ENCODE measurements at places on chromosomes 3 and 15.

DNA sequence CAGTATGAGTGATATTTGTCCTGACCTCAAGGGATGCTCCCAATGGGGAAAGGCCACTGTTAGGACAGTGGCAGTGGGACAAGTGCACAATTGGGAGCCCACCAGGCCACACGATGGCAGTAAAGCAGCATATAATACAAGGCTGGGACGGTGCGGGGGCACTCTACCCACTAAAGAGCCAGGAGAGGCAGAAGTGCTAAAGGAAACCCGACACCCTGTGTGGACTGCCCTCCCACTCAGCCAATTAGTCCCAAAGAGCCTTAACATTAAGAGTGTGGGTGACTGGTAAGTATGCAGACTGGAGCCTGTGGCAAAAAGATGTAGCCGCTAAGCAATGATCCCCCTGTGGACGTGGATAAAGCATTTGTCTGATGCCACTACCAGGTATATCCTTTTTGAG lies 8.2 kb upstream of the ZNF589 start:
- DNase-seq: peak; percentile 41

DNA sequence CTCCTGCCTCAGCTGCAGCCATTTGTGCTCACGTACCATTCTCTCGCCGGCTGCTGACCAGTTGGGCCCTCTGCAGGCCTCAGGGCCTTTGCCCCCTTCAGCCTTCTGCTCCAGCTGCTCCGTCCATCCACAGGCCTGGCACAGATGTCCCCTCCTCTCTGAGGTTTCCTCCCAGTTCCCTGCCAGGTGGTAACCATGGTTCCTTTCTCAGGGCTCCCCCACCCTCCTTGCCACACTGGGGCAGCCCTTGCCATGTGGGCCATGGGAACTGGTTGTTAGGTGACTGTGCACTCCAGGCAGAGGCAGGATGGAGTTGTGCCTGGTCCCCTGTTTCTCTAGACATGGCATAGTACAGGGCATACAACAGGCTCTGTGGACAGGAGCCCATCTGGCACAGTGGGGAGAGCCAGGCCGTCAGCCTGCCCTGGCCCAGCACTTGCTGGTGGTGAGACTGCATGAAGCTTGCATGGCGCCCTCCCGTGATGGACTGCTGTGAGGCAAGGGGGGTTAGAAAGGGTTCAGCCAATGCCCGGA lies 148.9 kb downstream of the DNAJB8 start:
- no peak for DNase-seq

DNA sequence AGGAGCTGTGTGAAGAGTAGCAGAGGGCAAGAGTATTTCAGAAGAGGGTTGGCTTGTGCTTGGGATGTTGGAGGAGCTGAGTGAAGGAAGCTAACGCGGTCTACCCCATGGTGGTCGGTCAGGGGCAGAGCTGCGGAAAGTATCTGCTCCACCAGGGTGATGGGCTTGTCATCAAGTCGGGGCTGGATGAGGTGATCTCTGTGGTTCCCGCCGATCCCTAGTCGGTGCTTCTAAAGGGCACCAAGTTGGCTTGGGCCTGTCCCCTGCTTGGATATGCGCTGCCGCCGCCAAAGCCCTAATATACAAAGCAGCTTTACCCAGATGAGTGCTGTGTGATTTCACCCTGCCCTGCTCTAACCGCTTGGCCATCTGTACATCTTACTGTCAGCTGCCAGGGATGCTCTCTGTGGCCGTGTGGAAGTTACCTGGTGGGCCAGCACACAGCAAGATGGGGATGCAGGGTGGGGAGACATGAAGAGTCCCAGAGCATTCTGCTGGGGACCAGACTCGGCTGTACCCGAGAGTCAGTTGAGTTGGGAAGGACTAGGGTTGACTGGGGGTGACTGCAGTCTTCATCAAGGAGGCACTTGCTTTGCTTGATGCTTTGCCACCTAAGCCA lies 226.1 kb upstream of the BHLHE40 start:
- no peak for DNase-seq

DNA sequence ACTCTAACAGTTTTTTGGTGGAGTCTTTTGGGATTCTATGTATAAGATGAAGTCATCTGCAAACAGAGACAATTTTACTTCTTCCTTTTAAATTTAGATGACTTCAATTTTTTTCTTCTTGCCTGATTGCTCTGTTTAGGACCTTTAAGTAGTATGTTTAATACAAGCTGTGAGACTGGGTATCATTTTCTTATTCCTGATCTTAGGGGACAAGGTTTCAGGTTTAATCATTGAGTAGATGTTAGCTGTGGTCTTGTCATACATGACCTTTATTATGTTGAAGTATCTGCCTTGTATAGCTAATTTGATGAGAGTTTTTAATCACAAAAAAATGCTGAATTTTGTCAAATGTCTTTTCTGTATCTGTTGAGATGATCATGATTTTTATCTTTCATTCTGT lies 20.6 kb downstream of the GRM2 start:
- DNase-seq: no peak

DNA sequence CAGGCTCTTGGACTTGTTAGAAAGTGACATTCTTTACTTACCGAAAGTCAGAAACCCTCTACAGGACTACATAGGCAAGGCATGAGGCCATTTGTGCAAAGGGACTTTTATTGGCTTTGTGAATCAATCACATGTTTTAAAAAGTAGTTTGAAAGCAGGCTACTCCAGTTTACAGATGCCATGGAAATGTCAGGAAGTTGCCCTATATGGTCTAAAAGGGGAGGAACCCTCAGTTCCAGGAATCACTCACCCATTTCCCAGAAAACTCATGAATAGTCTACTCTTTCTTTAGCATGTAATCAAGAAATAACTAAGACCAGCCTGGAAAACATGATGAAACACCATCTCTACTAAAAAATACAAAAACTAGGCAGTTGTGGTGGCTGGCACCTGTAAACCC lies 51.0 kb upstream of the MKRN3 start:
- no peak for DNase-seq

DNA sequence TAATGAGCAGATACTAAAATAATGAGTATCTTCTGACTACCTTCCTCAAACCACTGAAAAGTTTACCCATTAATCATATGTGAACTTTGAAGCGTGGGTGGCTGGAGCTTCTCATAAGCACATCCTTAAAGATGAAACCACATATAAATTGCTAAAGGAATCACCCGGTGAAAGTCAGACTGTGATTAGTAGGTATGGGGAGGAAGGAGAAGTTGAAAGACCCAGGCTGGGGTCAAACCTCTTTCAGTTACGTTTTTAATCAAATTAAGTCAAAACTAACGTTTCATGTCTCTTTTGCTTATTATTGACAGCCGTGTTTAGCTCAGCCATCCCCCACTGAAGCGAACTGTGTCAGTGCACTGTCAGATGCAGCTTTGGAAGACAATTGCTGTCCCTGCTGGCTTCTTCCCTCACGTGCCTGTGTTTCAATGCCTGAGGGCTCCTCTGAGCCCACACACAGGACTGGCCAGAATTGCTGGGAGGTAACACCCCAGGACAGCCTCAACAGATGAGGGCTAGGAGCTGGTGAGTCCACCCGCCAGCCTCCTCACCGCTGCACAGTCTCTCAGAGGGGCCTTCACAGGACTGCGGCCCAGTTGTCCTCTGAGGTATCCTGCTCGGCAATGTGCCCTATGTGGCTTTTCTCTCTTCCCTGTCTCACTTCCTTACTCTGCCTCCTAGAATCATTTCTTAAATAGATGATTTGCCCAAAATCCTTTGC lies 29.3 kb upstream of the SH3BP5 start:
- DNase-seq: peak; percentile 71

- DNase-seq: no peak
Measured at GRCh38 chr3:148866261-148866660, 1.2 kb downstream of the CPA3 start.

GRCh38 chr15:89799011-89799911 lies 15.4 kb downstream of the ANPEP start:
- DNase-seq: no peak

DNA sequence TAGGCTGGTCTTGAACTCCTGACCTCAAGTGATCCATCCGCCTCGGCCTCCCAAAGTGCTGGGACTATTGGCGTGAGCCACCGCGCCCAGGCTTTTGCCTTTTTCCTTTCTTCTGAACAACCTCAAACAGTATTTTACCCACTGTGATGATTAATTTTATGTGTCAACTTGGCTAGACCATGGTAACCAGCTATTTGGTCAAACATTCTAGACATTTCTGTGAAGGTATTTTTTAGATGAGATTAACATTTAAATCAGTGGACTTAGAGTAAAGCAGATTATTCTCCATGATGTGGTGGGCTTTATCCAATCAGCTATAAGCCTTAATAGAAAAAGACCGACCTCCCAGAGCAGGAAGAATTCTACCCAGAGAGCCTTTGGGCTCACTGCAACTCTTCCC lies 6.0 kb downstream of the SPATA12 start:
- no peak for DNase-seq

GRCh38 chr3:33114622-33115023 lies 809 bp downstream of the CRTAP start:
- no peak for DNase-seq

DNA sequence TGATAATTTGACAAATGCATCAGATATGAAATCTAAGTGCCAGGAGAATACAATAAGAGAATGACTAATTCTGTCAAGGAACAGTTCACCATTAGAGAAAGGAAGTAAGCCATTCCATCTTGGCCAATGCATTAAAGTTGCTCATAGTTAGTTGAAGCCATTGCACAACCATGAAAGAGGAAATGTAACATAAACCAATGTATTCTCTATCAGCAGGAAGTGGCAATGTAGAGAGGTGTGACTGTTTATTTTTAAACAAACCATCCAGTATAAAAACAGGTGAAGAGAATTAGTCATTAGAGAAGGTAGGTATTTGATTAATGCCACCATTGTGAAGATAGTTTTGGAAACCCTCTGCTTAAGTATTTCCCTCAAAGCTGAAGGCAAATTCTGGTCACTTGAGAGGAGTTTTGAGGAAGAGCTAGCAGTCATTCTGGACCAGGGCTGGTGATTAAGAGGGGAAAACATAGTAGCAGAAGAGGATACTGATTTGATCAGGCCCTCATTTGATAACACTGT lies 10.7 kb upstream of the ANXA2 start:
- no peak for DNase-seq

DNA sequence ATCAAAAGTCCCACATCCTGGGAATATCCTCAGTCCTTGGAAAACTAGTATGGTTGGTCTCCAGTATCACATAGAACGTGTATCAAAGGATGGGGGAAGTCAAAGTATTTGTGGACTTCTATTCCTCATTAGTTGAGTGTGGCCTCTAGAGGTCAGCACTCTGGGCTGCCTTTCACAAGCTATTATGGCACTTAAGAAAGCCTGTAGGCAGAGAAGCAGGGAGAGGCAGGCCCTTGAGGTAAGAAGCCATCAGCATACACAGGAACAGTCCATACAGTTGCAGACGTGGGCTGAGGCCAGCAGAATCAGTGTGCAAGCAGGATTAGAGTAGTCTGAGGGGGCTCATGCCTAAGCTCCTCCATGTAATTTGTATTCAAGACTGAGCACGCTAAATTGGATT lies 341.7 kb downstream of the CLSTN2 start:
- DNase-seq: no peak

- DNase-seq: no peak
Measured at GRCh38 chr3:150746791-150747590, 16.0 kb downstream of the SIAH2 start.

- peak; percentile 29 for DNase-seq
Measured at GRCh38 chr3:33074217-33075067, 22.5 kb downstream of the GLB1 start.

GRCh38 chr3:134033315-134033996 lies 3.7 kb upstream of the SLCO2A1 start:
- DNase-seq: no peak

DNA sequence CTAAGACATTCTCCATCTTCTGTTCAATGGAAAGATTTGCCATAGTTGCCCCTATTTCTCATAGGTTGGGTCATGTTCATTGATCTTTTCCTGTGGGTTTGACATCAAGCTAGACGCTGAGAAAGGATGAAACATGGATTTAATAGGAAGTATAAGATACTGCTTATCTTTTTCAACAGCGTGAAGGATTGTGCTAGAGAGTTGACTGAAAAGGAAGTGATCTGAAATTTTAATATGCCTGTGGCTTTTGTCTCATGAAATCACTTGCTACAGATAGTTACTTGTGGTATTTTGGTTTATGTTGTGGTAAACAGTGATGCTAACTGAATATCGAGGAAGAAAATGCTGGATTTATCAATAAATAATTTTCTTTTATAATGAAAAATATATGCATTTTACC lies 442.9 kb downstream of the EDEM1 start:
- no peak for DNase-seq

DNA sequence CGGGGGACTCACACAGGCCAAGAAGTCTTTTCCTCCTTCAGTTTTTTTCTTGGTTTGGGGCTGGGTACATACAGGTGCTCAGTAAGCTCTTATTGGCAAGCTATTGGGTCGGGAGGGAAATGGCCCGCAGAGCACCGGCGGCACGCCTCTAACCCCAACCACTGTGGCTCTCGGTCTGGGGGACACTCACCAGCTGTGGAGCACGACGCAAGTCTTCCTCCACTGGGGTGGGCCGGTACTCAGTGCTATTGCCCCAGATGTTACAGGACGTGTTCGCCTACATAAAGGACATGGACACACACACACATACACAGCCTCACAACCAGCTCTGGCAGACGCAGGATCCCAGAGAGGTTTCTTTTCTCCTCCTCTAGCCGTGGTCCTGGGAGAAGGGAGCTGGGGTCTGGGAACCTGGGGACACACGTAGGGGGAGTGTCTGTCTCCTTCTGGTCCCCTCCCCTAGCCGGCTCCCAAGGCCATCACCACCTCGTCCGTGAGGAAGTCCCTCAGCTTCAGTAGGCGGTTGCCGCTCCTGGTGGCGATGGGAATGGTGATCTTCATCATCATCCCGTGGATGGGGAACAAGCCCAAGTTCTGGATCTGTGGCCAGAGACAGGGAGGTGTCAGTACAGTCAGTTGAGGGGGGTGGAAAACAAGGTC lies 33.4 kb downstream of the FEM1B start:
- DNase-seq: no peak

DNA sequence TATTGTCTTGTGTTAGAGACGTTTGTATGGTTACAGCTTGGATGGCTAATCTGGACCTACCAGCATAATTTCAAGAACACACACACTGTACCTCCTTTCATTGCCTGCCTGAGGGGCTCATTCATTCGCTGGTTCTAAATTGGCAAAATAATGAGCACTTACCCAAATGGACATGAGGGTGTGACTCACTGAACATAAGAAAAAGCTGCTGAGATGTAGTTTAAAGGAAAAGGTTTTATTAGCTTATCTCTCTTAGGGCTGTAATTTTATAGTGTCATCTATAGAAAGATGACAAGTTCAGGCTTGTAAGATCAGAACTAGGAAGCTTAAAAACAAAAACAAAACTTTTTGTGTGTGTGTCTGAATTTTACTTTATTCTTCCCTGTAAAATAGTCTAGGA lies 120.7 kb upstream of the WNT7A start:
- DNase-seq: no peak

- DNase-seq: no peak
Measured at GRCh38 chr15:46251903-46252302, 617.1 kb downstream of the SQOR start.

GRCh38 chr3:148101061-148101460 lies 596.6 kb upstream of the AGTR1 start:
- no peak for DNase-seq

DNA sequence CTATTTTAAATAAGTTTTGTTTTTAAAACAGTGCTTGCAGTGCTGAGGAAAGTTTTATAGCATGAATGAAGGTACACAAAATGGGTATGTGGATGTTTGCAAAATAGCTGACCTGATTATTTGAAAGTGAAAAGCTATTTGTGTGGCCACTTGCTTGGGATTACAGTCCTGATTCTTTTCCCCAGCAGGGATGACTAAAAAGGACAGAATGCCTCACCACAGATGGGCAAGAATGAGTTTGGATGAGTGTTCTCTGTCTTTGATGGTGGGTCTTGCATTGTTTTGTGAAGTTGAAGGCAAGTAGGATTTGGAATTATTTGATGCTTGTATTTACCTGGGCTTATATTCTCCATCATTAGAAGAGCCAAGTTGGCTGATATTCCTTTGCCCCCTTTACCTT lies 48.8 kb upstream of the MEIS2 start:
- DNase-seq: no peak

Measured in stimulated activated naive B cell treated with anti-CD40 and anti-IgM and Interleukin-4, amounts not matched to agents 10 μg/mL and 1 μg/mL and 100 μg/mL, for 72 hours (primary cell).